ENCODE measurements at places on chromosomes 6 and 20. TPM values are rescaled to one million over a fixed set of nuclear protein-coding genes. Genes with fewer than 3 reads are reported as not detected.

GRCh38 chr20:32945710-32946221 lies 58.5 kb downstream of the SUN5 start:
- DNase-seq = peak; percentile 43

GRCh38 chr6:158647501-158647900 lies 2.4 kb upstream of the SYTL3 start:
- DNase-seq = no peak

DNA sequence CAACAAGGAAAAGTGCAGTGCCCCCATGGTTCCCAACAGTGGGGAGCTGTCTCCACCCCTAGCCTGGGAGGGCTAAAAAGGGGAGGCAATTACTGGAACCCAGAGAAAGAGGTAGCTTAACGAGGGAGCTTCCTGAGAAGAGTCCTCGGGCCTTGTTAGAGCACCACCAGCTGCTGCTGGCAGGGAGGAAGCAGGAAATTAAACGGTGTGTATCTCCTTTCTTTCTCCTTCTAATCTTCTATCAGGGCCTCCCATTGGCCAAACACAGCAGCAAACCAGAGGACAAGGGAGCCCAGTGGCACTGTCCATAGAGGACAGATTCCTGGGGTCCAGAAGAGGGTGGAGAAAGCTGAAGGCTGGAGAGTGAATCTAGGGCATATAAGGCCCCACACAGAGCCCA lies 7.6 kb upstream of the BTN2A2 start:
- no peak for DNase-seq

DNA sequence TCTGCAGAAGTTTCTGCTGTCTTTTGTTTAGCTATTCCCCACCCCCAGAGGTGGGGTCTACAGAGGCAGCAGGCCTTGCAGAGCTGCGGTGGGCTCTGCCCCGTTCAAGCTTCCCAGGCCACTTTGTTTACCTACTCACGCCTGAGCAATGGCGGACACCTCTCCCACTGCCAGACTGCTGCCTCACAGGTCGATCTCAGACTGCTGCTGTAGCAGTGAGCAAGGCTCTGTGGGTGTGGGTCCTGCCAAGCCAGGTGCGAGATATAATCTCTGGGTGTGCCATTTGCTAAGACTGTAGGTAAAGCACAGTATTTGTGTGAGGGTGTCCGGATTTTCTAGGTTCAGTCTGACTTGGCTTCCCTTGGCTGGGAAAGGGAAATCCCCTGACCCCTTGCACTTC lies 23.6 kb upstream of the ZNF337 start:
- no peak for DNase-seq

ZC2HC1B gene
- not detected for total RNA-seq

- no peak for DNase-seq
Measured at GRCh38 chr6:56005426-56005825, 130.0 kb upstream of the BMP5 start.

STX7 gene
- 32.6 TPM for total RNA-seq

BEND3 gene
- 38.8 TPM for total RNA-seq

GRCh38 chr6:12103158-12103557 lies 91.0 kb downstream of the HIVEP1 start:
- no peak for DNase-seq

- DNase-seq = no peak
Measured at GRCh38 chr6:132003516-132004178, 52.5 kb upstream of the CCN2 start.

DNA sequence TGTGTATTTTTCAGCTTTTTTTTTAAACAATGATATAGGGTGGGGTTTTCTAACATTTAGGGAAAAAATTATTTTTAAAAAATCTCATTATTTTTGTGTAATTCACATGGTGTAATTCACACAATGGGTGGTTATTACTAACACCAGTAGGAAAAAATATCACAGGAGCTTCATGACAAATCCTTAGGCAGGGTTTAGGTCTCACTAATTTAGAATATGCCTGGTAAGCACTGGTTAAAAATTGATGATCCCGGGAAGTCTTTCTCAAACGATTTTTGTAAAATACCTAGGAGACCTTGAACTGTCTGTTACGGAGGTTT lies 29.5 kb upstream of the ZNF217 start:
- no peak for DNase-seq

- DNase-seq = no peak
Measured at GRCh38 chr6:16711546-16712254, 49.6 kb downstream of the ATXN1 start.

DNA sequence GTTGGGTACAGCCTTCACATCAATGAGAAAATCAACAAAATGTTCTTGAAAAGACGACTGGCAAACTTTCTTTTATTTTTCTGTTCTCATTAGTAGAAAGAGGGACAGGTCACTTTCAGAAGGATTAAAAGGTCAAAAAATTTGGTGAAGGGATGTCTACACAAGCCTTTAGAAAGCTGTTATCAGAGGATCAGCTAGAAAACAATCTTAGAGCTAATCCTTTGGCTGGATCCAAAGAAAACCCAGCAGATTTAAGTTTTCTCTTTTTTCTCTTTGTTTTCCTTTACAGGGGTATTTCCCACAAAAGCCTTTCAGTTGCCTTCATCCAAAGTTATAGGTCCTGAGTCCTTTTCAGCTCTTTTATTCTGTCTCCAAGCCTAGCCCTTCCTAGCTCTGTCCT lies 57.3 kb upstream of the EDN1 start:
- no peak for DNase-seq

DNA sequence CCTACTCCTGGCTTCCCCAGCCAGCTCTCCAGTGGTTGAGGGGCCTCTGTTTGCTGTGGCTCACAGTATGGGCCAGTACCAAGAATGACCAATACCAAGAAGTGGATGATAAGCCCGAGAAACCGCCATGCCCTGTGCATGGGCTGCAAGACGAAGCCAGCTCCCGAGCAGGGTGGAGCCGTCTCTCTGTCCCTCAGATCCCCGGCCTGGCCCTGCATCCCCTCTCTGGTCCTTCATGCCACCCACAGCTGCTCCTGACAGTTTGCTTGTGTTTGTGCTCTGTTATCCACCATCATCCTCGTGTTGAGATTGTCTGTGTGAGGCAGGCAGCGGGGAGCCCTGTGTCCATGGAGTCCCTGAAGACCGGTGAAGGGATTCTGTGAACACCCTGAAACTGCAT lies 36.1 kb downstream of the GABRR2 start:
- no peak for DNase-seq

CFAP206 gene
- not detected for total RNA-seq

DNA sequence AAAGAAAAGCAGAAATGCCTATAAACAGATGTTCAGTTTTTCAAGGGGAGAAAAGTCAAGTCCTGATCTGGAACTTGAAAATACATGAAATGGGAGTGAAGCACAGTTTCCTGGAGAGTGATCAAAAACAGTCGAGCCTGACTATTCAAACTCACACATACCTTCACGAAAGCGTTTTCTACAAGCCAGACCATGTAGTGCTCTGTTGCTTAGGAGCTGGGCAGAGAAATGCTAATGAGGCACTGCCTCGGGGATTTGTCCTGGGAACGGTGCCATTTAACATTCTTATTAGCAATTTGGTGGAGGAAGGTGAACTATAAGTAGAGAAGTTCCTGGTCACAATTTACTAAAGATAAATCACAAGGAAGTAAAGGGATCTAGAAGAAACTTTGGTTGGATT lies 5.9 kb downstream of the NHSL1 start:
- DNase-seq = no peak

MLIP gene
- total RNA-seq = not detected

ID4 gene
- total RNA-seq = 8.3 TPM

RAD21L1 gene
- total RNA-seq = 0.48 TPM

RWDD1 gene
- total RNA-seq = 35.2 TPM

- DNase-seq = no peak
Measured at GRCh38 chr6:53546281-53546680, 1.4 kb upstream of the GCLC start.

GRCh38 chr6:38570750-38571149 lies 69.0 kb downstream of the BTBD9 start:
- DNase-seq = no peak

DNA sequence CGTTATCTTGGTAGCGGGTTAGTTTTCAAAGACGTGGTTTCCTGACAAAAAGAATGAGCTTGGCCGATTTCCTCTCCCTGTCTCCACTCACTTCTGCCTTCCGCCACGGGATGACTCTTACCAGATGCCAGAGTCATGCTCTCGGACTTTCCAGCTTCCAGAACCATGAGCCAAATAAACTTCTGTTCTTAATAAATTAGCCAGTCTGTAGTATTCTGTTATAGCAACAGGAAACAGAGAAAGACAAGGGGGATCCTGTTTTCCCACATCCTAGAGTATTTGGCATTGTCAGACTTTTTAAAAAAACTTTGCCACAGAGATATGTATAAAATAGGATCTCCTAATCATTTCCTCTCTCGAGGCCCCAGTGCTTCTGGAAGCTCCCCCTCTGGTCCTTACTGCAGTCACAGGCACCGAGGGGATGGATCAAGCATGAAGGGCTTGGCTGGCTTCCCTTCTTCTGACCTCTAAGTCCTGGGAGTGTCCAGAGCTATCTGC lies 84.9 kb upstream of the NAA20 start:
- DNase-seq = no peak

- DNase-seq = no peak
Measured at GRCh38 chr6:1423578-1423977, 34.2 kb downstream of the FOXF2 start.

DNA sequence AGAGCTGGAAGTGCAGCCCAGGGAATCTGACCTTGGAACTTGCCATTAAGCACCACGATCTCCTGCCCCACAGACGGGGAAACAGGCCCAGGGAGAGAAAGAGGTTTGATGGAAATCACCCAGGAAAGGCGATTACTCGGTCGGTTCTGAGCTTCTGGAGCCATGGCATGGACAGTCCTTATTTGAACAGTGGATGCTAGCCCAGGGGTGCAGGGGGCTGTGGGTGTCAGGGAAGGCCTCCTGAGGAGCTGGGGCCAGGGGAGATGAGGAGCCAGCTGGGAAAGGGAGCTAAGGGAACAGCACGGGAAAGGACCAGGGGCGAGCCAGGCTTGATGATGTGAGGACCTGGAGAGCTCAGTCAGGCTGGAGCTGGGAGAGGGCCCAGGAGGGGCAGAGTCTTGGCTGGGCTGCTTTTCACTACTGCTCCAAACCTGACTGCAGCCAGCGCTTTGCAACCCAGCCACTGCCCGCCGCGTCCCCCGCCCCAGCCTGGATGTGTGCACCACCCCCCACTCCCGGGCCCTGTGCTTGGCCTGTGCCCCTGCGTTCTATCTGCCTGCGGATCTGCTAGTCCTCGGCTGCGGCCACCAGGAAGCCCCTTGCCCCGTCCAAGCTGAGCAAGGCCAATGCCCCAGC lies 17.8 kb downstream of the SUN5 start:
- no peak for DNase-seq

DNA sequence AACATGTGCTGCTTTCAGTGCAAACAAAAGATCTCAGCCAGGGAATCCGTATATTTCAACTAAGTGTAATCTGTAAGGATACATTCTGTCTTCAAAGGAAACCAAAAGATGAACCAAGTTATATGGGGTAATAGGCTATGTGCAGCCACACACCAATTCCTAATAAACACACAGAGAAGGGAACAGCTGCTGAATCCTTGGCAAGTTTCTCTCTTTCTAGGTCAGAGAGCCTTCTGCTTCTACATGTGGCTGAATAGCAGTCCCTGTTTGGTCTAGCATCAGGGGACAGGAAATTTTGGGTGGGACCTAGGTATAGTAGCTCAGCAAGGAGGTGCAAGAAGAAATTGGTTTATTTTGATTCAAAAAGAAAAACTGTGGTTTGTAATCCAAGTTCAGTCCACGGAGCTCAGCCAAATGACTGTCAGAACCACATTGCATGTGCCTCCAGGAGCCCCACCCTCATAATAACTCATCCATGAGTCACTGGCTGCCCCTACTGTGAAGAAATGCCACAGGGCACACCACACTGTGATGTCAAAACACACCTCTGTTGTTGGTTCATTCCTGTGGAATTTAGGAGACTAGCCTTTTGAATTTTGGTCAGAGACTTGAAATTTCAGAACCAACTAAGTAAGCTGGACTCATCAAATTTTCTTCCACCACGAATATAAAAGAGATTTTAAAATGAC lies 21.1 kb downstream of the SPTLC3 start:
- DNase-seq = peak; percentile 43

PDSS2 gene
- total RNA-seq = 16.1 TPM

DNA sequence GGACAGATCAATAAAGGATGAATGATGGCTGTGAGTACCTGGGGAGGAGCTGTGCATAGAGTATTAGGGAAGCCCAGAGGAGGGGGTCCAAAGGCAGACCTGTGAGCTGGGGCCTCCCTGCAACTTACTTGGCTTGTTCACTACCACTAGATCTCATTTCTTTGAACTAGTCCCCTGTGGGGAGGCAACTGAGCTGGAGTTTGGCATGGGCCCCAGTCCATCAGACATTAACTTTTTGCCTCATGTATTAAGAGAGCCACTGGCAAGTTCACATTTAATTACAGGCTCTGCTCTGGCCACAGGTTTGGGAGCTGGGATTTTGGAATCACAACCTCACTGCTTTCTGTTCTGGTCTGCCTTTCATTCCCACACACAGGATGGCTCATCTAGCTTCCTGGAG lies 254.1 kb downstream of the PRL start:
- no peak for DNase-seq

- no peak for DNase-seq
Measured at GRCh38 chr6:156474507-156475120, 302.6 kb upstream of the ARID1B start.

DNA sequence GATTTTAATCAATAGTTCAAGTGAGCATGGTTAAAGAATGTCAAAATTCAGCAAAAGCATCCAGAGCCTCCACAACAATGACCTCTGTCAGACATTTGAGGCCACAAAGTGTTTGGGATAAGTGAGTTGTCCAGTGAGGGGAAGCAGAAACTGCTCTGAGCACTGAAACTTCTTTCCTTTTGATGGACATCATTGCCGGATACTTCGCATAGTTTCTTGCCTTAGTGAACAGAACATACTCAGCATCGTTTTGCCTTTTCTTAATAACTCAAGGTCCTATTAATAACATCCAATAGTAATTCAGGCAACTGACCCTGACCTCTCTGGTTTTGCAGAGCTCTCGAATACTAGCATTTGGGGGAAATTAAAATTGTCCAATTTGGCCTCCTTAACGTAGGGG lies 78.6 kb downstream of the EDN3 start:
- DNase-seq = no peak

CALHM6 gene
- 0.93 TPM for total RNA-seq

- DNase-seq = no peak
Measured at GRCh38 chr20:43442282-43442880, 15.3 kb upstream of the SRSF6 start.
